ENCODE measurements at places on chromosomes 13 and 19.

DNA sequence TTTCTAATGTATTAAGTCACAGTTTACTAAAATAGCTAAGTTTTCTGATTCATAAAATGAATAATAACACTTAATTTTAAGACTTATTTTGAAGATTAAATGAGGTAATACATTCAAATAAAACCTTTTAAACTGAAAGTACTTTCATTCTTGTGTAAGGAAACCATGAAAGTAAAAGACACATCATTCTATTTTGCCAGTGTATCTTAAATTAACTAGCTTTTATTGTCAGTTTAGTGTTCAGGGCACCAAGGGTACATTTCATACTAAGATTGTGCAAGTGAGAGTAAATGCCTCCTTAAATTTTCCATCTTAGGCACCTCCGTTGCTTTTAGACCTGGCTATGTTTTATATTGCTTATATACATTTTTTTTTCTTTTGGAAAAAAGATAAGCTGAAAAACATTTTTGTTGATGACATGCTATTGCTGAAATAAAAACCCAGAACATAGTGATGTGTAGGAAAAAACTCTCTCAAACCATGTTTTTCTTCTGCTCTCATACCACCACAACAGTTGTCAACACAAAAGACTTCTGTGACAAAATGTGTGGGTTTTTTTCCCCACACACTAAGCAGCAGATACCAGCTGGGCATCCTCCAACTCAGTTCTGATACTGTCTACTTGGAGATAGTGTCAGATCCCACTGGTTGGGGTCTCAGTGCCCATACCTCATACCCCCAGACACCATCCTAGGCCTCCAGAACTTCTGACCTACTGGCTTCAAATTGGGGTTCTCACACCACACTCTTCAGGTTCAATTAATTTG lies 30.7 kb upstream of the LPAR6 start:
- no peak for DNase-seq

DNA sequence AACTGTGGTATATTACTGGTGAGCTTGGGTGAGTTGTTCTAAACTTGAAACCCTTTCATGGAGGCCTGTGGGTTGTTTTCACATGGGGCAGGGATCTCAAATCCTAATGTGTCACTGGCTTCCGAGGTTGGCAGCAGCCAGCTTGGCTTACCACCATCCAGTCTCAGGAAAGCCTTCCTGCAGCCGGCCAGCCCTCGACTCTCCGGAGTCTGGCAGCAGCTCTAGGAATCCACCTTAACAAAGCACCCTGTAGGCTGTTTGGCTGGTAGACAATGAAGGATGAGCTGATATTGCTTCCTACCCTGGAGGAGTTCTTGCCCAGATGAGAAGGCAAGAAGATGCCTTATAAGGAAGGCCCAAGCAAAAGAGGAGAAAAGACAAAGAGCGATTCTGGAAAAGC lies 188.3 kb downstream of the KLF12 start:
- DNase-seq = no peak

DNA sequence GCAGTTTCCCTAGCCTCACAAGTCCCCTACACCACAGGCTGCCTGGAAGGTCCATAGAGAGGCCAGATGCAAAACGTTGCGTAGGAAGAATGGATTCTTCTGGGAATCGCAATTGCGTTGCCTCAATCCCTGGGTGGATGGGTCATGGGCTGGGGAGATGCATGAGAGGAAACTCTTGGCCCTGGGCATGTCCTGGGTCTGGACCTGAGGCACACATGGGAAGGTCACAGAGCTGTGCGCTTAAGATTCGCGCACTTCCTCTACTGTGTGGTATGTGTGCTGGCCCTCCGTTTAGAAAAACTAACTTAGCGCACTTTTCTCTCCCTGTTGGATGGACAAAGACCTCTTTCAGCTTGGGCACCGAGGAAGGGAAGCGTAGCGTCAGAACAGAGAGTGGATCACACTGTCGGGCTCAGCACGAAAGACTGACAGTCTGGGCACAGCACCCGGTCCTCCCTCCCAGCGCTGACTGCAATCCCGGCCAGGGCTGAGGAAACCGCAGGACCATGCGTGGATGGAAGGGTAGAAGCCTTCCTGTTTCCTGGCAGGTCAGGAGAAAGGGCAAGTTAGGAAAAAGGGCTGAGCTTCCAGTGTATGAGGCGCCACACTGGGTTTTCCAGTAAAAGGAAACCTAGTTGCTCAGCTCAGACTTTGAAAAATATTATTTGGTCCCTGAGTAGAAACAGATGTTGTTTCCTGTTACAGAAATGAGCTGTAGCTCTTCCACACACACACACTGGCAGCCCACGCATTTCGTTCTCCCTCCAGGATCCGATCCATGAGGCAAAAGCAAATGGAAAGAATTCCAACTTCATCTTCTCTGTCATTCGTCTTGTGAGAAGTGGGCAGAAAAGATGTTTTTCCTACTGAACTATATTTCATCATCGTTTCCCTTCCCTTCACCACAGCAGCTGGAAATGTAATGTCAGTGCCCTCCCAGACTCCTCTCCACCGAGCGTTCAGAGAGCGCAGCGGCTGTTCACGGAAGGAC lies 86.0 kb downstream of the ING1 start:
- DNase-seq = peak; percentile 62

- no peak for DNase-seq
Observed at GRCh38 chr19:47407417-47407774, 11.9 kb downstream of the MEIS3 start.

- peak; percentile 96 for DNase-seq
Observed at GRCh38 chr13:21069561-21070004, 8.2 kb upstream of the LATS2 start.

DNA sequence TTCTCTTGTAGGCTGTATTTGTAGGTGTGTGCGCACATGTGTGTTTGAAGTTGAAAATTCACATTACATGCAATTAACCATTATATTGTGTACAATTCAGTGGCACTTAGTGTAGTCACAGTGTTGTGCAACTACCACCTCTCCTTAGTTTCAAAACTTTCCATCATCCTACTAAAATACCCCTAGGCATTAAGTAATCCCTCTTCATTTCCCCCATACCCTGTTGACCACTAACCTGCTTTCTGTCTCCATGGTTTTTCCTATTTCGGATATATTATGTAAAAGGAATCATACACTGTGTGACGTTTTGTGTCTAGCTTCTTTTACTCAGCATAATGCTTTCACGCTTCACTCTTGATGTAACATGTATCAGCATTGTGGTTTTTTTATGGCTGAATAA lies 16.1 kb downstream of the LSM14A start:
- DNase-seq = no peak

GRCh38 chr13:112849500-112849899 lies 119.5 kb upstream of the MCF2L start:
- no peak for DNase-seq

DNA sequence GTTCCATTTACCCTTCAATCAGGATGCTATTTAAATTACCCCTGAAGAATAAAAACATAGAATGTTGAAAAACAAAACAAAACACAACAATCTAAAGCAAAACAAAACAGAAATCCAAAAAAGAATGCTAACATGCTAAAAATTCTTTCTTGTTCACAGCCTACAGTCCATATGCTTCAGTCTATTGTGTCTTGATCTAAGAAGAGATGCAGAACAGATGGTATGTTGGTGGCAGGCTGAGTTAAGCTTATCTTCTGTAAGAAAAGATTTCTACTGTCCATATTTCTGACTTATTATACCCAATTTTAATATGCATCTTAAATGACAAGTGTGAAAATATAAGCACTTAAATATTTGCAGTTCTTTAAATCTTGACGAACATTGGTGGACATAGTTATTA lies 356.1 kb upstream of the SLITRK1 start:
- DNase-seq = no peak

- peak; percentile 99 for DNase-seq
Observed at GRCh38 chr19:56403764-56404704, at the start of gene ZNF583. Gene ZNF583 (plus strand): TSS chr19:56404332. CDS start chr19:56407115, 2,783 bp downstream.

- DNase-seq = peak; percentile 65
Observed at GRCh38 chr13:78147905-78148304, 229.3 kb upstream of the EDNRB start.

- DNase-seq = peak; percentile 86
Observed at GRCh38 chr19:19120308-19121231, 17.7 kb downstream of the TMEM161A start.

GRCh38 chr13:40233731-40234195 lies 432.7 kb downstream of the FOXO1 start:
- no peak for DNase-seq

DNA sequence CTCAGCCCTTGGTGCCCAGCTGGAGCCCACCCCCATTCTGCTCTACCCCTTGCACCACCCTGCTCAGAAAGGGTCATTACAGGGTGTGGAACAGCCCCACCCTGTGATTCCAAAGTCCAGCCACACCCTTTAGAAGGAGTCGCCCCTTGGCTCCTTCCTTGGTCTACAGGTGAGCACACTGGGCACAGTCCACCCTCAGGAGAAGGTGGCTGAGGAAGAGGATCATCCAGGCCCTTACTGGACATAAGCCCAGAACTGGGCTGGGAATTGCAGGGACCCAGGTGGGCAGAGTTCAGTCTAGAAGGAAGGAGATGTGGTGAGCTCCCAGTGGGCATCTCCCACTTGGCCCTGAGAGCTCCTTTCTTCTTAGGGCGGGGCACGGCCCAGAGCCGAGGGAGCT lies 8.6 kb downstream of the SLC46A3 start:
- DNase-seq = no peak

GRCh38 chr19:32921624-32922023 lies 50.1 kb downstream of the CEP89 start:
- no peak for DNase-seq

DNA sequence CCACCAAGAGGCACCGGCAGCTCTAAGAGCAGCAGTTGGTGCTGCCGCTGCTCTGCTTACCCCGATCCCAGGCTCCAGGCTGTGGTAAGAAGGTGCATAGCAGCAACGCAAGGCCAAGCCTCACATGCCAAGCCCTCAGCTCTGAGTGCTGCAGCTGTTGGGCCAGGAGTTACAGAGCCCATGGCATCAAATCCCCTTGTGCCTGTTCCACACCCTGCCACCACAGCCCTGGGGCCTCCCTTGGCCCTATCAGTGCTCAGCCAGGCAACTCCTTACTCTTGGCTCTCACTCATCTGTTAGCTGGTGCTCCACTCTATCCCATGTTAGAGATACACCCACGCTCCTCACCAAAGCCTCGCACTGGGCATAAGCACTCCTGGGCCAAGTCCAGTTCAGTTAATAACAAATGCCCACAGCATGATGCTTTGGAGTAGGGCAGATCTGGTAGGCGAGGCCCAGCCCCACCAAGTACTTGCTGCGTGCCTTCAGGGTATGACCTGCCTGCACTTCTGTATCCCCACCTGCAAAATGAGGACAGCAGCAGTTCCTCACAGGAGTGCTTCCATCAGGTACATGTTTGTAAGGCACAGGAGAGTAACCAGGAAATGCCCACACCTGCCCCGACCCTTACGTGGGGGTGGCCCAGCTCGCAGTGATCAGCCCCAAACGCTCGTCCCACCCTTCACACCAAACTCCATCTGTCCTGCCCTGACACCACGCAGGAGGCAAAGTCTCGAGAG lies 16.2 kb downstream of the AKAP8L start:
- no peak for DNase-seq

DNA sequence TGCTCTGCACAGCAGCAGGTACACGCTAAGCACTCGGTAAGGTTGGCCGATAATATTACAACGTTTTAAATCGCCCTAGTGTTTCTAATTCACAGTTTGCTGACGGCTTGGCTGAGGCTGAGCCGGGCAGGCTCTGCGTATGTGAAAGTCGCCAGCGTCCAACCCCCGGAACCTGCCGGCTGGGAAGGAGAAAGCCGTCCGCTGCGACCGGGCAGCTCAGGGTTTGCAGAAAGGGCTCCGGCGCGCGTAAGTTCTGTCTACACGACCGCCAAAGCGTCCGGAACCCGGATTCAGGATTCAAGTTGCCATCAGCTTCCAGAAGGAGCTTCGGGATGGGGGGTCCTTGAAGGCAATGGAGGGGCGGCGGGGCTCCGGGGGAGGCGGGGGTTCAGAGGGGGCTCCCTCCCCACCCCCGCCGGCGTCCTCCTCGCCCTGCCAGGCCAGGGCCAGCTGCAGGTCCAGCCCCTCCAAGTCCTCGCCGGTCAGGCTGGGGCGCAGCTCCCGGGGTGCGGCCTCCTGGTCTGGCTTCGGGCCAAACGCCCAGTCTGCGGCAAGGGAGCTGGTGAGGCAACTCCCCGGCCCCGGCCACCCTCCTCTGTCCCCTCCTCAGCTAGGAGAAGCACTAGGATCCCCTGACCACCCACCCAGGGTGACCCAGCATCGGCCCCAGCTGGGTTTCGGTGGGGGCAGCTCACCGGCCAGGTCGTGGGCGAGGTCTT lies 575 bp downstream of the SMIM44 start:
- no peak for DNase-seq

GRCh38 chr19:31355665-31356289 lies 6.5 kb upstream of the TSHZ3 start:
- DNase-seq = no peak

- no peak for DNase-seq
Observed at GRCh38 chr13:74389056-74389455, 254.9 kb upstream of the KLF12 start.

DNA sequence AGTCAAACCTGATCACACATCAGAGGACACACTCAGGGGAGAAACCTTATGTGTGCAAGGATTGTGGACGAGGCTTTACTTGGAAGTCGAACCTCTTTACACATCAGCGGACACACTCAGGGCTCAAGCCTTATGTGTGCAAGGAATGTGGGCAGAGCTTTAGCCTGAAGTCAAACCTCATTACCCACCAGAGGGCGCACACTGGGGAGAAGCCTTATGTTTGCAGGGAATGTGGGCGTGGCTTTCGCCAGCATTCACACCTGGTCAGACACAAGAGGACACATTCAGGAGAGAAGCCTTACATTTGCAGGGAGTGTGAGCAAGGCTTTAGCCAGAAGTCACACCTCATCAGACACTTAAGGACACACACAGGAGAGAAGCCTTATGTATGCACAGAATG lies 8.2 kb upstream of the ZNF527 start:
- no peak for DNase-seq

DNA sequence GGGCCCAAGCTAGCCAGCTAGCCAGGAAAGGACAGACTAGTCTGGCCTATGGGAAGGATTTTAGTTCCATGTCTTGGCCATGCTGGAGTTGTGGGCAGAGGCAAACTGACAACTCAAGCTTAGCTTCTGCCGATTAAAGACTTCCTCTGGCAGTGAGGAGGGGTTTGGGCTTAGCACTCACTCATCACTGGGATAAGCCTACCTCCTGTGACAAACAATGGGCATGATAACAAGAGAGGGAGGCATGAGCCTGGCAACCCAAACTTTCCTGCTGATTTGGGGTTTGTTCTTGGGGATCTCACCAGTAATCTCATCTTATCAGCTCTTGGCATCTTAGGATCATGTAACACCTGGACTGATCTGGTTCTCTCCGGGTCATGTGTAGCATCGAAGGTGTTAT lies 83.6 kb downstream of the KL start:
- no peak for DNase-seq

Data from cardiac fibroblast (primary cell).